ENCODE measurements at places on chromosomes 6 and 20.

DNA sequence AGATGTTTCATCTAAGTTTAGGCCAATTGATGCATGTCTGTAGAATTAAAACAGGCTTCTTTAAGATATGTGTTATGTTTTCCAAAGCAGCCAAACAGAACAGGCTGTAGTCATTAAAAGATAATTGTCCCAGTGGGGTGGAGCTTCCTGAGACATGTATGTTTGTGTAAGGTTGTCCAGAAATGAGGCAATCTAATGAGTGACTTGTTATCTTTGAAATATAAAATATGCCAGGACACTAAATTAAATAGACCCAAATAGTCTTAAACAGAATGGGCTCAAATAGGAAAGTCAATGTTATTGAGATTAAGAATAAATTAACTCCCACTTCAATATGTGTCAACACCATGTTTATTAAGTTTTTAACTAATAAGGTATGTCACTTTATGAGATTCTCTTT, 204.7 kb upstream of the RNF217 start:
- DNase-seq: no peak

DNA sequence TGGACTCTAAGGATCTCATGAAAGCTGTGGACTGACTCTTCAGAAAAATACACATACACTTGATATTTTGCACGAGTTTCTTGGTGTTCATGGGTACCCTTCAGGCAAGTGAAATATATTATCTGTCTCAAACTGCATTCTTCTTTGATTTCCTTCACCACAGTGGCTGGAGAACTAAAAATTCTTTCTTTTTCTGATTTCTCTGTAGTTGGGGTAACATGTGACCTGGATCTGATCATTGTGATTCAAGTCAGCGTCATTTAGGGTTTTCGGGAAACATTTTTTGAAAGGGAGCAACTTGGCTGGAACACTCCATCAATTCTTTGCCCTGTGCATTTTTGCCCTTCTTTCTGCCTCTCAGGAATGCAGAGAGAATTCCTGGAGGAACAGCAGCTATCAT, 205.8 kb downstream of the OR2B2 start:
- DNase-seq: no peak

DNA sequence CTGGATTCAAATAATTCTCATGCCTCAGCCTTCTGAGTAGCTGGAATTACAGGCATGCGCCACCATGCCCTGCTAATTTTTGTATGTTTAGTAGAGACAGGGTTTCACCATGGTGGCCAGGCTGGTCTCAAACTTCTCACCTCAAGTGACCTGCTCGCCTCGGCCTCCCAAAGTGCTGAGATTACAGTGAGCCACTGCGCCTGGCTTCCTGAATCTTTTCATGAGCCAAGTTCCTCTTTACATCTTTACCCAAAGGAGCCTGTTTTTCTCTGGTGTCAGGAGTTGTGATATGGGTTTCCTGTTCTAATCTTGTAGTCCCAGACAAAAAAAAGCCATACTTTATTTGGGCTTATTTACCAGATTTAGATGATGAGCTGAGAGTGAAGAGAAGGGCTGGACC, 34.4 kb downstream of the PCNA start:
- DNase-seq: no peak

- no peak for DNase-seq
These were observed 214.3 kb downstream of the DLL1 start for GRCh38 chr6:170076466-170077165.

GRCh38 chr6:43211955-43212354, 17.3 kb downstream of the DNPH1 start:
- no peak for DNase-seq

- no peak for DNase-seq
These were observed 858 bp downstream of the FAM83D start for GRCh38 chr20:38926934-38927616.

- no peak for DNase-seq
These were observed 147.6 kb downstream of the SYNDIG1 start for GRCh38 chr20:24617080-24617432.

GRCh38 chr6:41607736-41608135, 30.5 kb upstream of the MDFI start:
- no peak for DNase-seq

DNA sequence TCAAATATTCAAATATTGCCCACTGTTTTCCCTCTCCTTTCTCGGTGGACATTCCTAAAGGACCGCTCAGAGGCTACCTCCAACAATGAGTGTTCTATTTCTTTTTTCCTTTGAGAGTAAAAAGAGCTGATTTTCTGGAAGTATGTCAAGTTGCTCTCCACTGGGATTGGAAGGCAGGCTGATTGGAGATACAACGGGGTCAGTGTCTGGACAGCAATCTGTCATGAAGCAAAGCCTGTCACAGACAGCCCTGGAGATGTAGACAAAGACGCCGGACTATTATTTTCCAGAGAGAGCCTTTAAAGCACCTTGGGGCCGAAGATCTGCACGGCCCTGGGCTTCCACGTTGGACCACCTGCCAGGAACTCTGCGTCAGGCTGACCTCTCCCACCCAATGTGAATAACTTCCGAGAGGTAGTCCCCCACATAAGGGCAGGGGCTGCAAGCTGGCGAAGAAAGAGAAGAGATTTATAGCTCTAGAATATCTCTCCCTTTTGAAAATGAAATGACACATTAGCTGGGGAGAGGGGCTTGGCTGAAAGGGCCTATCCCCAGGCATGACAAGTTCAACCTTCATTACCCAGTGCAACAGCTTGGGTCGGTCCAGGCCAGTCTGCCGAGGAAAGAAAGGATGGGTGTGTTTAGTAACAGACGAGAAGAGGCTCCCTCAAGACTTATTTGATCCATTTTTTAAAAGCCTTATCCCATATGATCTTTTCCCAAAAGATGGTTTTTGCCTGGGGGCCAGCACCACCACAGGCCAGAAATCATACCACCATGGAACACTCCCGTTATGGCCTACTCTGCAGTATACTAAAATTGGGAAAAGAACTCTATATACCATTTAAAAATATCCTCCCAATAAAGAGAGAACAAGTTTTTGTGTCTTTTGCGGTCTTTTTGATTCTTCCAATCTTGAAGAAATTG, 131.1 kb downstream of the OLIG3 start:
- DNase-seq: no peak

DNA sequence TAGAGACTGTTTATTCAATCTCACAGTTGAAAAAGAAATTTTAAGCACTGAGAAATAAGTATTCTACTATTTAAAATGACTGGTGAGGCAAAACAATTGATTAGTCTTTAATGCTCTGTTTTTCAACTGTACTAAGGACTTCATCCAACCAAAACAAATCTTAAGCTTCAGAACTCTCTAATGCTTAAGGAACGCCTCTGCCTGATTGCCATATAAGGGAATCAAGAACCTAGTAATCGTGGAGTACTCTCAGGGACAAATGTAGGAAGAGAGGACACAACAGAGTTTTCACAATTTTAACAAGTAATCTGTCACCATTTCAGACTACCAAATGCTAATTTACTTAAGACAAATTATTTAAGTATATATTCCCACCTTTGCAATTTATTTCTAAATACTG, 16.1 kb downstream of the FBXO30 start:
- no peak for DNase-seq

DNA sequence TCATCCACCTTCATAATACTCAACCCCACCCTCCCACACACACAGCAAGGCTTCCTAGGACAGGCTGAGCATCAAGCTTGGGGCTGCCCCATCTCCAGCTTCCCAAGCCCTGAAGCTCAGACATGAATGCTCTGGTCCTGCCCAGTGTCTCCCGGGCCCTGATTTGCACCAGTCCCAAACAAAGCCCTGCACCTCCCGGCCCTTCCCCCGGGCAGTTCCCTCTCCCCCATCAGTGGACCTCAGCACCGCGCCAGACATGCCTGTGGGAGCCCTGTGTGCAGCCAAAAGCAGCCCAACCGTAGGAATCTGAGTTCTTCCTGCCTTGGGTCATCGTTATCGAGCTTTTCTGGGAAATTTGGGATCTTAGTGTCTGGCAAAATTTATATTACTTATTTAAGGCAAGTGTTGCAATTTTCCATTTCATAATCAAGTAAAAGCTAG, 63.5 kb downstream of the THBS2 start:
- DNase-seq: no peak

DNA sequence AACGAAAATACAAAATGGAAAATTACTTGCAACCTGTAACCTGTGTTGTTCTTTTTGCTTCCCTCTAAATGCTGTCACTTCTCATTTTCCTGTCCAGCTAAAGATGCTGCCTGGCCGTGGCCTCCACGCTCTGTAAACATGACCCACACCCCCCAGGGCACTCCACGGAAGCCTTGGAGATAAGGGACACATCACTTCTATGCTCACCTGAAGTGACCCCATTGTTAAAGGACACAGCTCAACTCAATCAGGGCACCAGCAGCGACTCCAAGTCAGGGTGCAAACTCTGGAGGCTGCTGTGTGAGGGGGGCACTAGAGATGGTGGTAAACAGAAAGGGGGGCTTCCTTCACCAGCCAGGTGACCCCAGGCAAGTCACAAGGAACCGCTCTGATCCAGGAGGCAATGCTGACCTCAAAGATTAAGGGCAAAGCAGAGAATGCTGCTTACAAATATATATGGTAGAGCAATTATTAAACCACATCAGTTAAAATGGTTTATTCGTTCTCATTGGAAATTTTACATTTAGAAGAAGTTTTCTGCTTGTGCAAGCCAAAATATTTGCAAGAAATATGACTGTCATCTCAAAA, 13.2 kb downstream of the DIDO1 start:
- no peak for DNase-seq

- no peak for DNase-seq
These were observed 7.6 kb upstream of the CCN2 start for GRCh38 chr6:131958542-131959470.

GRCh38 chr6:153944201-153944600, 94.8 kb upstream of the OPRM1 start:
- no peak for DNase-seq

GRCh38 chr6:5359417-5359816, 98.1 kb downstream of the FARS2 start:
- no peak for DNase-seq

DNA sequence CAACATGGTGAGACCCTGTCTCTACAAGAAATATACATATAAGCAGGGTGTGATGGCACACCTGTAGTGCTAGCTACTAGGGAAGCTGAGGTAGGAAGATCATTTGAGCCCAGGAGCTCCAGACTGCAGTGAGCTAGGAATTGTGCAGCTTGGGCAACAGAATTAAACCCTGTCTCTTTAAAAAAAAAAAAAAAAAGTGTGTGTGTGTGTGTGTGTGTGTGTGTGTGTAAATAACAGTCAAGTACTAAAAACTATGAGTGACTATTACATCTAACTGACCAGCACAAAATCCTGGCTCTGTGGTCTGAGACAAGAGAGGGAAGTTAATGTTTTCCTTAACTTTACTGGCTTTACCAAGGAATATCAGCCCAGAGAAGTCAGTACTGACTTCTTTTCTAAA, 32.8 kb downstream of the REPS1 start:
- no peak for DNase-seq

DNA sequence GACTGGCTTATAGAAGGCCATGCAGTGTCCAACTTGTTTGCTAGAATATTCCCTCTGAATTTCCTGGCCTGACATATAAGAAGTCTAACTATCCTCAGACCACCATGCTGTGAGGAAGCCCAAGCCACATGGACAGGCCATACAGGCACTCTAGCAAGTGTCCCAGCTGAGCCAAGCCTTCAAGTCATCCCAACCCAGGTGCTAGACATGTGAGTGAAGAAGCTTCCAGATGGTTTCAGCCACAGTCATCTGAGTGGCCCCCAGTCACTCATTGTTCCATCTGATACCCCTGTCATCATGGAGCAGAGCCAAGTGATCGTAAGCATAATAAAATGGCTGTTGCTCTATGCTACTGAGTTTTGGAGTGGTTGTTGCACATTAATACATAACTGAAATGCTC, 46.0 kb upstream of the INSM1 start:
- DNase-seq: no peak

Measured in C1 segment of cervical spinal cord (tissue), 14 donors.